ENCODE measurements at places on chromosomes 5 and 9.
A peak's percentile ranks its signal among the peaks of the same experiment; 100 is the strongest.

DNA sequence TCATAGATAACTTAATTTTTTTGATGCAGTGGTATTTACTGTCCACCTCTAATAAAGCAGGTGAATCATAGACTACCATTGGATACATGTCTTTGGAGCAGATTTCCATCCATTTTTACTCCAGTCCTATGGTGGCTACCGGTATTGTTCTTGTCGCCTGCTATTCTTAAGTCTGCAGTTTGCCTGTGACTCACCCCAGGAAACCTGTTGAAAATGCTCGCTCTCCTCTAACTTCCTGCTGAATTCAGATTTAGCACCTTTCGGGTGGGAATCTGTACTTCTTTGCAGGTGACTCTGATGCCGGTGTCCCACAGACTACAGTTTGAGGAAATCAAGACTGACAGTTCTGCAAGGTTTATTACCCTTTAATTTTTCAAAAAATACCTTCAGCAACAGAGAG, 58.8 kb upstream of the DHFR start:
- DNase-seq, result no peak

DNA sequence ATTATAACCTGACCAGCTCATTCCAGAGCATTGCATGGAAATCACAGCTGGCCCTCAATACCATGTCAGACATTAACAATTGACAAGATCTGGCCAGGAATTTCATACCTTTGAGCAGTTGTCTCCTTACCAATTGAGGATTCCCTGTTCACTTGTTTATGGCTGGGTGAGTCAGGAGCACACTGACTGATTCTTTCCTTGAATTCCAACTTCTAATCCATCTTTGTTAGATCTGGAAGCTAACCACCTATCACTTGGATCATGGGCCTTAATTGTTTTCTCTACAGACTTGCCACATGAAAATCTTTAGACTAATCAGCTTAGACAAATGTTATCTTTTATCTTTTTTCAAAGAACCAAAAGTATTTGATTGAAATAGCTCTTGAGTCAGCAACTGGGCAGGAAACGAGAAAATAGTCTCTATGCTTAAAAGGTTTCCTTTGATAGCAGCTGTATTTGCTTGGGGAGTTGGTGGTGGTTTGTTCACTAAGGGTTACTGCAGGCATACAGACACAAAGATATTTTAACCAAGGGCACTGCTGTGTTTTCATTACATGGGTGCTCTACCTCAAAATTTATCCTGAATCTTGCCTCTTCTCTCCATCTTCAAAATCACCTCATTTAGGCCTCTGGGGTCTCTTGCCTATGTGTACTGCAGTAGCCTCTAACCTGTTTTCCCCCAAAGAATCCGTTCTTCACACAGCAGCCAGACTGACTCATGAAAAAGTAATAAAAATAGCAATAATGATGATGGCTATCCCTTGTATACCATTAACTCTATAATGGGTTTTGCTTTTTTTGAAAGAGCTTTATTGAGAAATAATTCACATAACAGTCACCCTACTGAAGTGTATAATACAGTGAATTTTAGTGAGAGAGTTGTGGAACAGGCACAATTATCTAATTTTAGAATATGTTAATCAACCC, 197.0 kb upstream of the NMUR2 start:
- DNase-seq, result no peak

DNA sequence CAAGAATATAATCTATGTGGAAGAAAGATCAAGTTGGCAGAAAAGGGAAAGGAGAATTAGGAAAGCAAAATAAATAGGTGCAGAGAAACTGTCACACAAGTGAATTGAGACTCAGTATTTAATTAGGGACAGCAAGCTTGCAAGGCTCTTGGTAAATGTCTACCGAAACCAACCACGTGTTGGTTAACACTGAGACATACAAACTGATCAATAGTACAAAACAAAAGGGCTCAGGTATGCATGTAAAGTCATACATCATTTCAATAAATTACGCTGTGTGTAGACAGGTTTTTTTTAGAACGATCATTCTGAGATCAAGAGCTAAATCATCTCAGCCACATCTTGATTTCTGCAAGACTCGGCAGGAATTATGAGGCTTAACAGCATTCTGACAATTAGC, 225.4 kb downstream of the EBF1 start:
- no peak for DNase-seq

DNA sequence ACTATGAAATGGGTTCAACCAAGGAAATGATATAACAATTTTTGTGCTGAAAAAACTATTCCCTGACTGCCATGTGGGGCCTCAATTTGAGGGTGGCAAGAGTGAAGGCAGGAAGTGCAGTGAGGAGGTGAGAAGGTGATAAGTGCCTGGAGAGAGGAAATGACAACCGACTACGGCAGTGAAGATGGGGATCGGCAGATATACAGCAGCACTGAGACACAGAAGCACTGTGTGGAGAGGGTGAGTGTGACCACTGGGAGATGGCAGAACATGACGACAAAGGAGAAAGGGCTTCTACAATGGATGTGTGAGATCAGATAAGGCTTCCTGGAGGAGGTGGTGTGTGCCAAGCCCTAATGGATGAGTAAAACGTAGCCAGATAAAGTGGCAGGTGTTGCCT, 271.8 kb downstream of the TRIM32 start:
- no peak for DNase-seq

GRCh38 chr5:20610681-20611080, 622.7 kb upstream of the CDH18 start:
- no peak for DNase-seq

DNA sequence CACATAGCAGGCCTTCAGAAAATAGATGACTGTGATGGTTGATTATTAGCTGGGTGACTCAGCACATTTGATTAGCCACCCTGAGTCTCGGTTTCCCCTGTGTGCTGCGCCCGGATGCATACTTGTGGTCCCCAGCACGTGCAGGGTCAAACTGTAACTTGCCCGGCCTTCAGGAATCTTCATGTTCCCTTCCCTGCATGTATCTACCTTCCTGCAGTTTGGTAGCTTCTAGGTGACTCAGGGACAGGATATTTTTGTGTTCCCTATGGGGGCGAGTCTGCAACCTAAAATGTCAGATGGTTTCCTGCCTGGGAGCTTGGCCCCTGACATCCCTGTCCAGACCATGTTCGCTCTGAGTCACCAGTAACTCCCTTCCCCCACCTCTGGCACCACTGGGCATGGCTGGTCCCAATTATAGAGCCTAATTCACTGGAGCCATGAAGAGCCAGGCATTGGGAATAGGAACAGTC, 13.2 kb downstream of the PTGS1 start:
- no peak for DNase-seq

DNA sequence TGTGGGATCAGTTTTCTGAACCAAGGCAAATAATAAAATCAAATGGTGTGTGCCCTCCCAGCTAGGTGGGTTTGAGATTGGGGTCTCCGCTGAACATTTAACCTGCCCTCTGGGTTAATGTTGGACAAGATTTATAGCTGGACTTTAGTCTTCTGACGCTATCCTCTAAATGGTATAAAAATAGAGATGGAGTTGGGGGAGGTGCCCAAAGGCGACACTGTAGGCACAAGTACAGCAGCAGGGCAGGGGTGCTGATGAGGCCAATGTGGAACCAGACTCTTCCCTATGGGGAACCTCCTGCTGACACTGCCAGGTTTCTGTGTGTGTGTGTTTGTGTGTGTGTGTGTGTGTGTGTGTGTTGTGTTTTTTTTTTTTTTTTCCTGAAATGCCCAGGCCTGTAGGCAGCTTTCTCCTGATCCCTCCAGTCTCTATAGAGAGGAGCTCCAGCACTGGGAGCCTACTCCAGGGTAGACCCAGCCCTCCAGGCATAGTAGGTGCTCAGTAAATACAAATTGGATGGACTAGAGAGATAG, 37.9 kb downstream of the PCDH1 start:
- DNase-seq, result no peak

DNA sequence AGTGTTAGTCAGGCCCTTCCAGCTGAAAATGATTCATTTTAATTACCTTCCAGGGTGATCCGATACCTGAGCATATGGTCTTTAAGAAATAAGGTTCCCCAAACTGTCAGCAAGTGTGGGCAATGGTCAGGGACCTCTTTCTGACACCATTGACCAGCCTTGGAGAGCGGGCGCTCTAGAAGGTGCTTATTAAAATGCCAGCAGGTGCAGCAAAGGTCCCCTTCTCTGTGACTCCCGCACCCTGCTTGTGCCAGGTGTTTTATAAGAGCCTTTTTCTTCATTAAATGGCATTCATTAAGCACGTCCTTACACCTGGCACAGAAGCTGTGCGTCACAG, 85.3 kb downstream of the MVB12B start:
- no peak for DNase-seq

DNA sequence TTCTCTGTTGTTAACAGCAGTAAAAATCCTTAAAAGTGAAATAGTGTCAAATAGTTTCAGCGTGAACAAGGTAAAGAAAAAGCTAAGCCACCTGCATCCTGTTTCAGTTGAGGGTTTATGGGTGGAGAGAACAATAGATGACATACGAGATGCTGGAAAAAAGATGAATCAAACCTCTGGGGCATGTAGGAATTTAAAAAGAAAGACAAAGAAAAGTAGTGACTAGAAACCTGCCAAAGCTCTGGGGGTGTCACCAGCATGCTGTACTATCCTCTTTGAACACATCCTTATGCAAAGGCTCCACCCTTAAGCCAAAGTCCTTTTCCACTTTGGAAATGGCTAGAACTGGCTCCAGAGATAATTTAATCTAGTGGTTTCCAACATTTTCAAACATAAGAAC, 22.2 kb downstream of the SCAI start:
- DNase-seq, result no peak

- DNase-seq, result no peak
These were observed 1571.3 kb downstream of the MAT2B start for GRCh38 chr5:165076686-165077085.

DNA sequence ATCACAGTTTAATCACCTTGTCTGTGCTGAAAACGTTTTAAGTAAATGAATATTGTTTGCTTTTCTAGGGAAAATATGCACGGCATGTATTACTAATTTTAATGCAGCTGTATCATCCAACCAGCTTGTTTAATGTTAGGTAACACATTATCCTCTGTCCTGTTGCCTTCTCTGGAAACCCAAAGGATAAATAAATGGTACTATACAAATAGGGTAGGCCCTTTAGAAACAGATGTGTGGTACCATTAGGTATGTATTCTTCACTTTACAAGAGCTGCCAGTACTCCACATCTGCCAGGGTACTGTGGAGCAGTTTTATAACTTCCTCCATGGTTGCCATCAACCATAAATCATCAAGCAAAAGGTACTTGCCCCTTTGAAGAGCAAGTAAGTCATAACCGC, 42.9 kb downstream of the FAF2 start:
- DNase-seq, result no peak

GRCh38 chr5:174010365-174010764, 21.4 kb downstream of the C5orf47 start:
- no peak for DNase-seq

GRCh38 chr5:41445937-41446563, 64.4 kb downstream of the PLCXD3 start:
- no peak for DNase-seq

- DNase-seq, result peak; percentile 54
These were observed 155.8 kb upstream of the SMIM23 start for GRCh38 chr5:171629628-171630349.

GRCh38 chr9:37453827-37454226, 11.4 kb downstream of the ZBTB5 start:
- no peak for DNase-seq

- no peak for DNase-seq
These were observed 934.7 kb downstream of the CDH12 start for GRCh38 chr5:21918451-21918850.

- no peak for DNase-seq
These were observed 326.7 kb downstream of the MLLT3 start for GRCh38 chr9:20295555-20295954.

GRCh38 chr9:127451858-127452656, 747 bp downstream of the LRSAM1 start:
- peak; percentile 36 for DNase-seq

GRCh38 chr5:108810717-108811116, 63.0 kb downstream of the FER start:
- no peak for DNase-seq

- no peak for DNase-seq
These were observed 537 bp downstream of the C8G start for GRCh38 chr9:136945333-136946227.

DNA sequence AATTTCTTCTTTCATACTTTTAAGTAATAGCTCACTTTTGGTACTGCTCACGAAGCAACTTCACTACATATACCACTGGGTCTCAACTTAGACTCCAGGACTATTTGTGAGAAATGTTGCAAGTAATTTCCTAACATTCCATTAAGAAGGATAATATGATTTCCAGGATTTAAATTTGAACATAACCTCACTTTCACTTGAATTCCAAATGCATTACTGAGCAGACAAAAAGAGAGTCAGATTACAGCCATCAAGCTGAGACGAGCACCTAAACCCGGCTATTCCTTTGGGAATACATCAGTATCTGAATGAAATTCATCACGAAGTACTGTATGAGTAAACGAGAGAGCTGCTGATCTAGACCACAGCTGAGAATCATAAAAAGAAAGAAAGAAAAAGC, 47.3 kb downstream of the LIFR start:
- peak; percentile 83 for DNase-seq

- DNase-seq, result no peak
These were observed 111.9 kb upstream of the FST start for GRCh38 chr5:53368516-53368915.

DNA sequence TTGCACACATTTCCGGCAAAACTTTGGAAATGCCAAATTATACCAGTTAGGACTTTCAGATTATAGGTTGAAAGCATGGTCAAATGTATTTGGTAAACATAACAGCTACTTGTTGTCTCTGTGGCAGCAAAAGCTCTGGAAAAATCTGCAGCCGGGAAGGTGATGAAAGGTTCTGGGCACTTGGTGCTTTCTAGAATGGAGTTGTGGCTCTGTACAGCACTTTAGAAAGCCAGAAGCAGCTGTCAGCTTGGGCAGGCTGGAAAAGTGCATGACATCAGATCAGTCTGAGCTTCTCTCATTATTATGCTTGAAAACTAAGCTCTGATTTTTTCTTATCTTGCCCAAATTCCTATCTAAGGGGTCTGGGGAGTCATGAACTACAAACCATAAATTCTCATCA, 118.6 kb upstream of the MAST4 start:
- DNase-seq, result no peak

GRCh38 chr5:38888041-38888440, 42.2 kb downstream of the OSMR start:
- DNase-seq, result no peak

DNA sequence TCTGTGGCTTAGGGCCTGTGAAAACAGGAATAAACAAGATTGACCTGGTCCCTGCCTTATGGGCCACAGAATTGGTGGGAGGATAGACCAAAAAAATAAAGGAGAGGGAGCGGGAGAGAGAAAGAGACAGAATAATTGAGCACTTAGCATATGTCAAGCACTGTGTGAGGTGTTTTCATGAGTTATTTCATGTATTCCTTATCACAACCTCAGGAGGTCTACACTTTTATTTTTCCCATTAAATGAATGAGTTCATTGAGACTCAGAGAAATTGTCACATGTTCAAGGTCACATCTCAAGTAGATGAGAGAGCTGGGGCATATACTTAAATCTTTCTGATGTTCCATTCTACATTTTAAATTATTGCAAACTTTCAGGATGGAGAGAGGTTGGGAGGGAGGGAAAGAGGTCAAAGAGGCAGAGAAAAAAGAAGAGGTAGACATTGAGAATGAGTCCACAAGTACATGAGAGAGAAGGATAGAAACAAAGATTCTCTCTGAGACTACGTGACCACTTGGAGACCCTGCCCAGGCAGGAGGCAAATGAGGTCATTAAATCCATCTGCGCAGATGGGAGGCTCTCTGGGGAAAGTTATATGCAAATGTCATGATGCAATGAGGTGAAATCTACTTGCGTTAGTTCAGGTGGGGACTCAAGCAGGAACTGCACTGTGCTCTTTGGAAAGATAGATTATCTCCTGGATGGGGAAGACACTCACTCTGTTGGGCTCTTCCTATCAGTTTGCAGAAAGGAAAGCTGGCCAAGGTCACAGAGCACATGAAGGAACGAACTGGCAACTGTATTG, 241.5 kb downstream of the PAPPA start:
- no peak for DNase-seq

Measured in brain microvascular endothelial cell (primary cell).